Right hindlimb (tissue), 1 donor: ENCODE measurements at places on chromosomes 5 and 9.

DNA sequence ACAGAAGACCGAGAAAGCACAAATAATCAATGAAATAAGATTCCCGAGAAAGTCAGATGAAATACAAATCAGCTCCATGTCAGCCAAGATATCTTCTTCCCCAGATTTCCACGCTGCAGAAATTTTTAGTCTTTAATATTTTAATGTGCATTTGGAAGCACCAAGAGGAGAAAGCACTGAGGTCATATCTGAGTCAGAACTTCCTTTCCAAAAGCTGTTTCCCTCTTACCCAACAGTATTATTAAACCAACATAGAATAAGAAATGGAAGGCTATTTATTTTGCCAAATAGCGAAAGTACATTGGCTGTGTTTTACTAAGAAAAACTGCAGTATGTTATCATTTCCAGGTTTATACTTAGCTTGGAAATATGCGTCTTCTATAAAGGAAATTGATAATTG, 772.1 kb upstream of the CDH9 start:
- no peak for DNase-seq

- DNase-seq: no peak
Observed at GRCh38 chr5:94469894-94470329, 148.5 kb downstream of the KIAA0825 start.

DNA sequence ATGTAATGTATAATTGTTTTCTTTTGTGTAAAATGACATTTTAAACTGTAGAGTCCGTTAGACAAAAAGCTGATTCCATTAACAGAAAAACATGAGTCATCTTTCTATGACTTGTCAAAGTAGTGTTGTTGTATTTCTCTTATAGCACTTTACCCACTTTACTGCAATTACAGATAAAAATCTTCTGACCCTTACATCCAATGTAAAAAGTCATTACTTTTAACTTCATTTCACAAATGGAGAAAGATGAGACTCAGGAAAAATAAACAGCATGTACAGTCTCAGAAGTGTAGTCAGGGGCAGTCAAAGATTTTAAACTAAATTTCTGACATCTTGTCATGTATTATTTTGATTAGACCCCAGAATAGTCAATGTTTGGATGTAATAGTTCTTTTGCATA, 146.6 kb downstream of the CTNND2 start:
- no peak for DNase-seq

GRCh38 chr5:115484368-115484767, 60.2 kb downstream of the FEM1C start:
- DNase-seq: no peak

- DNase-seq: no peak
Observed at GRCh38 chr5:31095796-31096195, 97.7 kb upstream of the CDH6 start.
